Immature natural killer cell (primary cell): ENCODE measurements at places on chromosomes 11 and 22.

DNA sequence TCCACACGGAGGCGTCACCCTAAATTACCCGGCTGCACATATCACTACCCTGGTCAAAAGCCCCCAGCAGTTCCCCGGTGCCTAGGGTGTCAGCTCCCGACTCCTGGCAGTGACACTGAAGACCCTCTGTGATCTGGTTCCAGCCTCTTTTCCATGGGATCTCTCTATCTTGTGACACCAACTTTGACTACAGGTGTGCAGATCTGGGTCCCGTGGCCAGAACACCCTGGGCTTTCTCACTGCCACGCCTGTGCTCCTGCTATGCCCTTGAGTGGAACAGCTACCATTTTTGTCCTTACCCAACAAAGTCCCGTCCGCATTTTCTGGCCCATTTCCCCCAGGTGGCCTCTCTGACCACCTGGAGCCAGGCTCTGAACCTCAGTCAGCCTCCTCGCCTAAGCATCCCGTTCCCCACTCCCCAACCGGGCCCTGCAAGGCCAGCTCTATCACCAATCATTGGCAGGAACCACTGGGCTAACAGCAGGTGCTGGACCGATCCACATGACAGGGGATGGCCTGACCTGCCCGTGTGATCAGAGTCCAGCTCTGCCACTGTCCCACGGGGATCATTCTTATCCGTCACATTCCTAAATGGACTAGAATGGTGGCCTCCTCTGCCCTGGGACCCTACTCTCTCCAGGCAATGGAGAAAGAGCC lies 20.7 kb upstream of the CBX7 start:
- no peak for DNase-seq

DNA sequence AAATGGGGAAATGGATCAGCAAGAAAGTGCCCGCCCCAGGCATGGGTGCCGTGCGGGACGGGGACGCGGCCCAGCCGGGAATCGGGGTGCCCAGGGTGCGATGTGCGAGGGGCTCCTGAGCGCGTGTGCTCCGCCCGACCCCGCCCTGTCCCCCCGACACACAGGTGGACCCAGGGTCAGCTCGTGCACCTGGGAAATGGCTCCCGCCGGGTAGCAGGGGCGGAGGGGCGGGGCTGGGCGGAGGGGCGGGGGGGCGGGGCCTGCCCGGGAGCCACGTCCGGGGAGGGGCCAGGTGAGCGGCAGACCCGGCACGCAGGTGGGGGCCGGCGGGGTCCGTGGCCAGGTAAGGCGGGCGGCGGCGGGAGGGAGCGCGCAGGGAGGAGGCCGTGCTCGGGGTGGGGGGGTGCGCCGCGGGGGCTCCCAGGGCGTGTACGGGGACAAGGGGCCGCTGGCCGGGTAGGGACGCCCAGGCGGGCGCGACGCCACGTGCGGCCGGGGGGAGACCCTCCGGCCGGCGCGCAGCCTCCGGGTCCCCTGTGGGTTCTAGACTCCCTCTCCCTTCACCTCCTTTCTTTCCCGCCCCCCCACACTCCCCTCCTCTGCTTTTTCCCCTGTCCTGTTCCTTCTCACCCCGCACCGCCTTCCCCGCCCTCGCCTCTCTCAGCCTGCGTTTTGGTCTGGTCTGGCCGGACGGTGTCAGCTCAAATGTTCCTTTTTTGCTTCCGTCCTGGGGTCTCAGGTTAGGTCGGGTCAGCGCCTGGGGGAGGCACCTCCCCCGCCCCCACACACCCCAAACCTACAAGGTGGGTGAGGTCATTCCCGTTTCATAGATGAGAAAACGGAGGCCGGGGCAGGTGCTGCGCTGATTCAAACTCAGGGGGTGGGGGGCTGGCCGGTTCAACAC lies at the start of gene ARHGAP8:
Gene ARHGAP8, plus strand, starts transcription at position 291 of the 904 bp plus-strand sequence. CDS start 33,953 bp downstream, outside the sequence.
- DNase-seq = no peak

GRCh38 chr11:134291196-134291595 lies 15.0 kb downstream of the GLB1L3 start:
- DNase-seq = no peak

- DNase-seq = no peak
These were observed 9.1 kb upstream of the OR8B8 start for GRCh38 chr11:124454552-124454951.

GRCh38 chr11:32052215-32052614 lies 38.7 kb upstream of the RCN1 start:
- peak; percentile 63 for DNase-seq

GRCh38 chr11:47394050-47394321 lies 14.4 kb upstream of the SLC39A13 start:
- DNase-seq = no peak

DNA sequence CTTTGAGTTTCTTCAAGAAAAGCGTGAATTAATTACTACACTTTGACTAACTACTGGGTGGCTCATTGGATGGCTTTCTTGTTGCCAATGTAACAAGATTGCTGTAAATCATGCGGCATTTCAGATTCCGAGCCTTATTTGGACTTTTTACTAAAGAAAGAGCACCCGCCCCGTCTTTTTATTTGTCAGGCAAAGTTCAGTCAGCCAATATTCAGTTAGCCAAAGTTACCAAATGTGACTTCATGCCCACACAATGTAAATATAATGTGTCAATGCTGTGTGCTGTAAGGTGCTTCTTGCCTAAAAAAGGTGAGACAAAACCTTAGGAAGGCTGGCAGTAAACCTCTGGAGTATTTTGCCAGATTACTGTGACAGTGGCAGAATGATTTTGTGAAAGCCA lies 14.8 kb downstream of the FLI1 start:
- DNase-seq = no peak

- DNase-seq = peak; percentile 54
These were observed 7.2 kb downstream of the ARSA start for GRCh38 chr22:50620593-50621355.

- no peak for DNase-seq
These were observed 8.5 kb downstream of the ST14 start for GRCh38 chr11:130168105-130168504.

GRCh38 chr11:115545581-115546210 lies 41.5 kb upstream of the CADM1 start:
- DNase-seq = no peak

GRCh38 chr11:122276221-122276620 lies 160.2 kb upstream of the BLID start:
- no peak for DNase-seq

- DNase-seq = no peak
These were observed 724.5 kb upstream of the CNTN5 start for GRCh38 chr11:98296091-98296880.

- DNase-seq = no peak
These were observed 222.5 kb downstream of the ST3GAL4 start for GRCh38 chr11:126578021-126578420.

- DNase-seq = peak; percentile 18
These were observed 397.5 kb downstream of the ETS1 start for GRCh38 chr11:128189823-128190222.

GRCh38 chr22:19523240-19524169 lies 705 bp downstream of the CLDN5 start:
- DNase-seq = no peak

DNA sequence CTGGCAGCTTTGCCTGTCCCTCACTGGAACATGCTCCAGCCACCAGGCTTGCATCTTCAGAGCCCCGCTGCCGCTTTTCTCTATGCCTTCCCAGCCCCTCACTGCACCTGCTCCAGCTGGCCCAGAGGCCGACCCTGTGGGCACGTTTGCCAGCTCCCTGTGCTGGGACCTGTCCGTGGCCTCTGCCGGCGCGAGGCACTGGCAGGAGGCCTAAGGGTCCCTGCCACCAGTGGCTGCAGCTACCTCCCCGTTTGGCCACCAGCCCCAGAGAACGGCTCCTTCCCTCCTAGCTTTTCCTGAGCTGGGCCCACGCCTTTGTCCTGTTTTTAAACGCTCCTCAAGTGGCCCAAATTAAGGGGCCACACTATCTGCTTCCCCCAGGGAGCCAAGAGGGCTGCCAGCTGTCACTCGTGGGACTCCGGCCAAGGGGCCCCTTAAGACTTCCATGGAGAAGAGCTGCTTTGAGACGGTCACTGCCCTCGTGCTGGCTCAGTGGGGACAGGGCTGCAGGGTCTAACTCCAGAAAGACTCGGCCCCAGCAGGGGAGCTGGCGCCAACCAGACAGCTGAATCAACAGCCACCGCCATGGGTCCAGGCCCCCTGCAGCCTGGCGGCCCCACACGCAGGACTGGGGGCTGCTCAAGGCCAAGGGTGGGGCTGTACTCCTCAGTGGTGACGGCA lies 24.6 kb upstream of the WNT7B start:
- DNase-seq = no peak

- DNase-seq = no peak
These were observed 95.6 kb downstream of the KCNQ1 start for GRCh38 chr11:2540223-2540991.

DNA sequence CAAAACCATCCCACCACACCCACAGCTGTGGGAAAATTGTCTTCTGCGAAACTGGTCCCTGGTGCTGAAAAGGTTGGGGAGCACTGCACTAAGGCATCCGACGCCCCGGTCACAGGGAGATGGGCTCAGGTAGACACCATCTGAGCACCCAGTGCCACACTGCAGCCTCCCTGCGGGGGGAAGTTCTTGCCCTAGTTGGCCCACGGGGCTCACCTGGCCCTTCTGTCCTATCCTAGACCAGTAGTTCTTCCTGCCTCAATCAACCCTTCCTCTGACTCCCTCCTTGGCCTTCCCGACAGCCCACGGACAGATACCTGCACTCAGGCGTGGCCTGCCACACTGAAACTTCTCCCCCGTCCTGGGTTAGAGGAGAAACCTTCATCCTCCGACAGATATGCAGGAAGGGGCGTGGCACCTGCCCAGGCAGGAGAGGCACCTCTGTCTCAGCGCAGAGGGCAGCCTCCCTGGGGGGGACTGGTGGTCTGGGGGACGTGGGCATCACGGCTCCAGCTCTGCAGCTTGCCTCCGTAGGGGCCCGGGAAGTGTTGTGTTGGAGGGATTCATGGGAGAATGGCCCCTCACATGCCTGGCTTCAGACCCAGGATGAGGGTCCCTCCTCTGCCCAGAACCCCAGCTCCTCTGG lies 4.5 kb downstream of the ANO9 start:
- DNase-seq = no peak

- DNase-seq = no peak
These were observed 10.7 kb downstream of the ZNF195 start for GRCh38 chr11:3368199-3368598.

DNA sequence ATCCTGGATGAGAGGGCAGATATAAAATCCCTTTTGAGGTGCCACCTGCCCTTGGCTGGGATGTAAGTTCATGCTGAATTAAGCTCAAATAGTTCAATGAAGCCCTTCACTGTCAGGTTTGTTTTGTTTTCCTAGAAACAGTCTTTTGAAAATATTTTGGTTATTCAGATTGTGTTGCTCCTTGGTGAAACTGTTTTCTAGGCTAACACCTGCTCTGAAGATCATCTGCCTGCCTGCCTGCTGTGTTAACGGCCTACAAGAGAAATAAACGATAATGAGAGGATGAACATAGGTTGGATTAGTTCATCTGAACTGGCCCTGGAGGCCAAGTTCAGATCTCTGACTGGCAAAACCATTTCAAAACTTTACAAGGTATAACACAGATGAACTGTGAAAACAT lies 67.4 kb downstream of the ZBTB44 start:
- no peak for DNase-seq

- DNase-seq = no peak
These were observed 16.2 kb downstream of the WNT7B start for GRCh38 chr22:45960477-45961386.

DNA sequence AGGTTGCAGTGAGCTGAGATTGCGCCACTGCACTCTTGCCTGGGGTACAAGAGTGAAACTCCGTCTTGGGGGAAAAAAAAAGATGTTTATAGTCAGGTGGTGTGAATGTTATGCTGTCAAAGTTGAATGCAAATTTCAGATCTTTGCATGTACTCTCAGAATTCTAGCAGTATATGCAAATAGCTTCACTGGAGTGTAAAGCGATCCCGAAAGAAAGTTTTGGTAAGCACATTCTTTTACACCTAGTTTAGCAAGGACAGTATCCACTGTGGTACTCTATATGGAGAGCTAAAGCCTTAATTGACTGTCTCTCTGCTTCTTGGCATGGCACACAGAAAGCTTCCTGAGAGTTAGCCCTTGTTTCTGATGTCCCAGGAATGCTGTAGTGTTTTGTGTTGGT lies 4.0 kb downstream of the JAM3 start:
- no peak for DNase-seq

DNA sequence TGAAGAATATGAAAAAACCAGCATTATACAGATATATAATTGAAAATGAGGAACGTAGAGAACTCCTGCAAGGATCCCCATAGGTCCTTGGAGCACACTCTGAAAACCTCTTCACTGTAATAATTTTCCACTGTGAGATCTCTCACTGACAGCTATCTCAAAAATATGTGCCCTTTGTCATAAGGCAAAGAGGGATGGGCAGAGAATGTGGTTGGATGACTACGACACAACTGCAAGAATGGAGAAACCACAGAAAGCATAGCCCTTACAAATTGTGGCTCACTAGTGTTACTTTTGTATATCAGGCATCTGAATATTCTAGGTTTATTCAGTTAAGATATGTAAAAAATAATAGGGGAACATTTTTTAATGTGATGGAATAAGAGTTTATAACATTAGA lies 7.9 kb upstream of the CTSC start:
- DNase-seq = peak; percentile 75

- no peak for DNase-seq
These were observed 659.4 kb downstream of the METTL15 start for GRCh38 chr11:28767574-28767973.

GRCh38 chr11:9095421-9095820 lies 4.0 kb upstream of the SCUBE2 start:
- DNase-seq = no peak

DNA sequence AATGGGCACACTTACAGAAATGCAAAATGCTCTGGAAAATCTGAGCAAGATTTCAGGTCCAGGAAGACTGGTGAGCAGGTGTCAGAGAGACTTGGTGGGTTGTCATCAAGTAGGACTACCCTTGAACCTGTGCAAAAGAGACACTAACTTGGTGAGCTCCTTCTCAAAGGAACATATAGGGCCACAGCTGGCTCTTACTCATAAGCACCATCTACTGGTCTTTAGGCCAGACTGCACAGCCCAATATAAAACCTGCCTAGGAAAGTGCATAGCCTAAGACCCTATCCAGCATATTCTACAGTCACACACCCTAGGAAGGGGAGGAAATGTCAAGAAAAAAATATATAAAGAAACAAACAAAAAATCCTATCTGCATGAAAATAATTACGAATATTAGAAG lies 18.2 kb upstream of the OR10W1 start:
- DNase-seq = no peak

DNA sequence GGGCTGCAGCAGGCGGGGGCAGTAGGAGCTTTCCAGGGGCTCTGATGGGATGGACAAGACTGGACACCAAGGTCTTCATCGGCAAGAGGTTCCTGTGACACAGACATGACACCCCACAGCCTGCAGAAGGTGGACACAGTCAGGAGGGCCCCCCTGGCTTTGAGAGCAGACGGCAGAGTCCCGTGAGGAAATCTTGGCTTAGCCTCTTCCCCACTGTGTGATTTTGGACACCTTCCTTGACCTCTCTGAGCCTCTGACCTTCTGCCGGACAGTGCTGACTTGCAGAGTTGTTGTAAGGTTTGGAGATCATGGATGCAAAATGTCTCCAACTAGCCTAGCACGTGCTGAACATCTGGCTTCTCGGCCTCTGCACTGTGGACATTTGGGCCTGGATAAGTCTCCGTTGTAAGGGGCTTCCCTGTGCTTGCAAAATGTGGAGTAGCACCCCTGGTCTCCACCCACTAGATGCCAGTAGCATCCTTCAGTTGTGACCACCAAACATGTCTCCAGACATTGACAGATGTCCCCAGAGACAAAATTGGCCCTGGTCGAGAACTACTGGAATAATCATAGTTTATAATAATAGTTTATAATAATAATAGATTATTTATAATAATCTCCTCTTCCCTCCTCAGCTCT lies 54.6 kb downstream of the MCM5 start:
- DNase-seq = no peak

GRCh38 chr11:105701098-105701497 lies 91.2 kb downstream of the GRIA4 start:
- no peak for DNase-seq
